ENCODE measurements at places on chromosomes 7 and 10.

DNA sequence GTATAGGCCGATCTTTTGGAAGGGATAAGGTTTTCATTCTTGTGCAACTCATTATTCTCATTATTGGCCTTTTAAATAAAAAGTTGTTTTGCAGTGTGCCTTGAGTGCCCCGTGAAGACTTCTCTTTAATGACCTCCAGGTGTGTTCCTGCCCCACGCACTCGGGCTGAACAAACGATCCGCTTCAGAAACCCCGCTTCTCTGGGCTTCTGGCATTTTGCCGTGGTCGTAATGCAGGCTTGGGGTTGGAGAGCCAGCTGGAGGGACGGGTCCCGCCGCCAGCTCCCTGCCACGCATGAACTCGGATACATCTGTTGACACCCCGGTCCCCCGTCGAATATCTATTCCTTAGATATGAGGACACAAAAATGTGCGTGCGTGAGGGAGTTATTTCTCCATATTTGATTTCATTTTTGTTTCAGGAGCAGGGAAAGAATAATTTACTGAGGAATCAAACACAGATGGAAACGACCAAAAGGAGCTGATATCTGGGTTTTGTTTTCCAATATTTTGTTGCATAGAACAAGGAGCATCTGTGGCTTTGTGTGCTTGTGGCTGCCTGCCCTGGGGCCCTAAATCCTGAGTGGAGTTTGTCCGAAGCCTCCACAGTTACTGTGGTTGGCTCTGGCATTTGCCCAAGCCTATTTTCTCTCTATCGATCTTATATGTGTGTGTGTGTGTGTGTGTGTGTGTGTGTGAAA, 17.0 kb upstream of the TTYH3 start:
- no peak for DNase-seq

GRCh38 chr7:128989961-128990360, 52.2 kb downstream of the IRF5 start:
- DNase-seq: no peak

GRCh38 chr10:123962756-123963530, 71.3 kb upstream of the CPXM2 start:
- DNase-seq: no peak

DNA sequence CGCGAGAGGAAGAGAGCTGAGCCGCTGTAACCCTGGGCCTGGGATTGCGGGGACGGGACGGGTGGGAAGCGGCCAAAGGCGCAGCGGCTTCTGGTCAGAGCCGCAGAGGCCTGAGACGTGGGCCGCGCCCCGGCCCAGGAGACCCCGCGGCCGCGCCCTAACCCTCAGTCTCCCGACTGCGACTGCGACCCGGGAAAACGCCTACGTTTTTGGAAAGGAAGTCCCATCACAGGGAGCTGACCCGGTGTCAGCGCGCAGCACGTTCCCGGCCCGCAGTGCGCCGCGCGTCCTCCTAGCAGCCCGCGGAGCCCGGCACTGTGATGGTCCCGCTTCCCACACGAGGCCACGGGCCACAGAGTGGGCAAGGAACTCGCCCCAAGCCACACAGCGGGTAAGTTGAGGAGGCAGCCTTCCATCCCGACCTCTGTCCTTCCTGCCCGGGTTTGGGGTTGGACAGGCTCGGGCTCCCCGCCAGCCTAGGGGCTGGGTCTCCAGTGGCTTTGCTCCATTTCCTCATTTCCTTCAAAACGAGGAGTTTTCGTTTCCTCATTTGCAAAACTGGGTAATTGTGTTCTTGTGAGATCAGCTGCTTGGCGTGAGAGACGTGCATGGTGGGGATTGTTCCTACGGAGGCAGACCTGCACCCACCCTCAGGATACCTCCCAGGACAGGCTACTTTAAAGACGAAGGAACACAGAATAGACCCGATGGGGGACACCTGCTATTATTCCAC, 1.2 kb downstream of the GPNMB start:
- DNase-seq: no peak

DNA sequence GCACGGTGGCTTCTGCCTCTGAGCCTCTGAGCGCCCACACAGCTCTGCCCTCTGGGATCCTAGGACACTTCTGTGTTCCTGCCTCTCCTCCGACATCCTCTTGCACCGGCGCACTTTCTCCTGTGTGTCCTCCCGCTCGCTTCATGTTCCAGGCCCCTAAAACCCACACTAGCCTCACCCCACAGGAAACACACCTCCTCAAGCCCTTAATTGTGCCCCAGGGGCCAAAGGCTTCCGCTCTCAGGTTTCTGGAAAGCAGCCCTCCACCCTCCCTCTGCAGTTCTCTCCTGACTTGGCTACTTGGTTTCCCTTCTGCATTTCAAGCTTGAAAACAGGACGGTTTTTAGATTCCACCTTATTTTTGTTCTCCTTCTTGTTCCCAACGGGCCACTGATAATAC, 7.3 kb downstream of the GFRA1 start:
- no peak for DNase-seq

DNA sequence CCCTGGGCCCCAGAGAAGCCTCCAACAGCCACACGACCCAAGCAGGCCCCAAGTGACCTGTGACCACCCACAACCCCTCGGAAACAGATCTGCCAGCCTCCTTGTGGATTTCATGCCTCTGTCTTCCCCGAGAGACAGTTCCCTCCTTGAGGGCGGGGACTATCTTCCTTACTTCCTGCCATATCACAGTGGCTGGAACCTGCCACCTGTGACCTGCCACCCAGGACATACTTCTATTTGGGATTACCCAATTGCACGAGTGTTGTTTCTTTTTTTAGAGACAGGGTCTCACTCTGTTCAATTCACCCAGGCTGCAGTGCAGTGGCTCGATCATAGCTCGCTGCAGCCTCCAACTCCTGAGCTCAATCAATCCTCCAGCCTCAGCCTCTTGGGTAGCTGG, 25.9 kb downstream of the TNRC18 start:
- no peak for DNase-seq

DNA sequence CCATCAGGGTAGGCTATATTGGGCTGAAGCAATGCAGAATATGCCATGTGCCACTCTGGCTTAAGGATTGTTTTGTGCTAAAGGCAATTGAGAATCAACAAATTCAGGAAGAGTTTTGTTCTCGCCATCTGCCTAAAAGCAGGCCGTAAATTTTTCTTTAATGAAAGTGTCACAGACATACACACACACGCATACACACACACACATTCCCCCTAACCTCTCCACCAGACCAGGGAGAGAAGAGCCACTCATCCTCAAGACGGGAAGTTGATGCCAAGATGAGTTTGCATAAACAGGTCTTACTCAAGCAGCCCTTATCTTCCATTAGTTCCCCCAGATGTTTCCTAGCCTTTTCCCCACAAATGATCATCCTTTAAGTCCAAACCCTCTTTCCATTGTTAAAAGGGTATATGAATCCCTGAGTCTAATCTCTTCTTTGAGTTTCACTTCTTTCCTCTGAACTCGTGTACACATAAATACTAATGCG, 59.6 kb upstream of the TRIM24 start:
- no peak for DNase-seq

GRCh38 chr7:22176791-22177412, 180.1 kb downstream of the RAPGEF5 start:
- DNase-seq: no peak

DNA sequence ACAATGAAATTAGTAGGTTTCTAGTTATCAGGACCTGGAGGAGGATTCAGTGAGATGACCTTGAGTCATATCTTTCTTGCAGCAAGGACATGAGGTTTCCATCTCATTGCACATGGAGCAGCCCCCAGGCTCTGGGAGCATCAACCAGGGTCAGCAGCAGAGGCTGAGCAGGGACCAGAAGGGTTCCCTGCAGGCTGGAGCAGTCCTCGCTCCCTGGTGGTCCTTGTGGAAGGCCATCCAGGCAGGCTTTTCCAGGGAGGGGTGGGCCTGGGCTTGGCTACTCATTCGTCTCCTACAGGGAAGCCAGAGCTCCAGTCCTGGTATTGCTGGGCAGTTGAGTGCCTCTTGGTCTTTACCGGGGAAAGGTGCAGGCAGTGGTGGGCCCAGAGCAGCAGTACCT, 587.5 kb downstream of the GLRX3 start:
- DNase-seq: no peak

DNA sequence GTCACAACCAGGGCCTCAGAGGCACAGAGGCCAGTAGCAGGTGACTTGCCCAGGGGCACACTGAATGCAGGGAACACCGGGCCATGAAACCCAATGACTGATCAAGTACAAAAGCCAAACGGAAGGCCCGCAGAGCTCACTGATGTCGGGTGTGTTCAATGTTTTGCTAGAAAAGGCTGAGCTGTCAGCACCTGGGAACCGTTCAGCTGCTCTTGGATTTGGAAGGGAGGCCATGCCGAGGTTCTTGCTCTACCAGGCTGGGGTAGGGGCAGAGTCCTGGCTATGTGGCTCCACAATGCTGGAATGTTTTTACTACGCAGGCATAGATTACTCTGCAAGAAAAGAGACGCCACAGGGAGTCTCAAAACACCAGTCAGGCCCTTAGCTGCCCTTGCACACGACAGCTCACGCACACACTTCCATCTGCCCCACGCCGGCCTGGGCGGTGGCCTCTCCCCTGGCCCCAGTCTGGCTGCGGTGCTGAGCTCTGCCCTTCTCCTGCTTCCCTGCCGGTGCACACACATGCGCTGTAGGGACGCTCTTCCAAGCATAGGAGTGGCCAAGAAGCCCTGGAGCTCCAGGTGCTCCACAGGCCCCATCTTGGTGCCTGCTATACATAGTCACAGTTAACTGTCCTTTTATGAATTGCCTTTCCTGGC, 79.9 kb downstream of the ZRANB1 start:
- DNase-seq: no peak

DNA sequence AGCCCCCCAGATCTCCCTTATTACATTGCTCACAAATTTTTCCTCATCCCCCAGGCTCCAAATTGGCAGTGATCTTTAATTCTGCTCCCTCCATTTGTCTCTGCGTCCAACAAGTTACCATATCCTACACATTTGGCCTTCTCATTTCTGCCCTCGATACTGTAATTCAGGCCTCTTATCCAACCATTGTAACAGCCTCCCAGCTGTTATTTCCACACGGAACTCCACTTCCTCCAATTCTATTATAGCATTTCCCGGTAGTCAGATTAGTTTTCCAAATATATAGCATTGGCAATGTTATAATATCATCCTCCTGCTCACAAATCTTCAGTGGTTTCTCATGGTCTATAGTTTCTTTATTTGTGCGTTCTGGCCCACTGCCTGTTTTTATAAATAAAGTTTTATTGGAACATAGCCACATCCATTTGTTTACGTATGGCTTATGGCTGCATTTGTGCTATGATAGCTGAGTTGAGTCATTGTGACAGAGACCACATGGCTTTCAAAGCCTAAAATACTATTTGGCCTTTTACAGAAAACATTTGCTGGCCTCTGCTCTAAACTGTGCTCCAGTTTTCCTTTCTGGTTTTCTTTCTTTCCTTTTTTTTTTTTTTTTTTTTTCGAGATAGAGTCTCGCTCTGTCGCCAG, 126.5 kb upstream of the ZNF438 start:
- DNase-seq: no peak

- DNase-seq: no peak
Measured at GRCh38 chr10:8182806-8183205, 128.3 kb downstream of the GATA3 start.

GRCh38 chr10:116143673-116144222, 129.3 kb downstream of the GFRA1 start:
- DNase-seq: no peak

DNA sequence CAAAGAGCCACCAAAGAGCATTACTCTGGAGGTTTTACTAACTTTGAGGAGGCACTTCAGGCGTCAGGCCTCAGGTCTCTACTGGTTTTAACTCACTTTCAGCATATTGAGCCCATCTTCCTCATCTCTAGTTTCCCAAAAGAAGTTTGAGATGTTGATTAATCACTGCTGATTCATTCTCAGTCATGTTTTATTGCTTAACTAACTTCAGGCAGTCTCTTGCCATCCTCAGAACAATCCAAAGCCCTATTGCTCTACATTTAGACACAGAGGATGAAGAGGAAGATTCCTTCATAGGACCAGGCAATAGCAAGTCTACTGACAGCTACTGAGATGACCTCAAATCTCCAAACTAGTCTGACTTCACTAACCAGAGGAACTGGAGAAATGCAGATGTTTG, 39.1 kb upstream of the BET1 start:
- DNase-seq: no peak

- DNase-seq: no peak
Measured at GRCh38 chr7:16465469-16466361, at the start of gene SOSTDC1. Gene SOSTDC1, minus strand, starts transcription at chr7:16465738. Its CDS starts 70 bp downstream, at chr7:16465668.

GRCh38 chr10:22557321-22557720, 157.1 kb downstream of the PIP4K2A start:
- DNase-seq: no peak

DNA sequence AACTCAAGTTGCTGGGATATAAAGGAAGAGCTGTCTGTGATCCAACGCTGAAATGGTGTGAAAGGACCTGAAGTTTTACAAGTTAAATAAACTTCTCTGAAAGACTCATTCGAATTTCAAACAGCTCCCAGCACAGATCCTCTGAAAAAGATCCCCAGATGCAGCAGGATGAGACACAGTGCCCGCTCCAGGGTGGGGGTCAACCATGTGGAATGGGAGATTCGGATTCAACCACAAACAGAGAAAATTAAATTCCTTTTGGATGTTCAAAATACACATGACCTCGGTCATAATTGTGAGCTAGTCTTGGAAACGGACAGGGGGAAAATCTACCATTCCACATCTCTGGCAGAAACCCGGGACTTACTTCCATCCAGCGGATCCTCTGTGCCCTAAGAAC, 119.6 kb downstream of the PRKAG2 start:
- DNase-seq: no peak

- no peak for DNase-seq
Measured at GRCh38 chr10:55374917-55375316, 573.9 kb upstream of the PCDH15 start.

- DNase-seq: no peak
Measured at GRCh38 chr10:52322323-52322722, 8.2 kb downstream of the DKK1 start.

DNA sequence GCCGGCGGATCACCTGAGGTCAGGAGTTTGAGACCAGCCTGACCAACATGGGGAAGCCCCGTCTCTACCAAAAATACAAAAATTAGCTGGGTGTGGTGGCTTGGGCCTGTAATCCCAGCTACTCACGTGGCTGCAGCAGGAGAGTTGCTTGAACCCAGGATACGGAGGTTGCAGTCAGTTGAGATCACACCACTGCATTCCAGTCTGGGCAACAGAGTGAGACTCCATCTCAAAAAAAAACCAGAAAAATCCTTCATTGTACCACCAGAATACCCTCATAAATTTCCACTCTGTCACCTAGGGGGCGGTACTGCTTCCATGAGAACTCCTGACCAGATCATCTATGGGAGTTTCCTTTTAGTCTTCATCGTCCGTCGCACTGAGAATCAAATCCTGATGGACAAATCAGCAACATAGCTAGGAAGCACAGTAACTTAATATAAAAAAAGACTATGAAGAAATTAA, 225.8 kb upstream of the KLF14 start:
- no peak for DNase-seq
